Eye (tissue), 1 donor: ENCODE measurements at places on chromosomes 4 and X.

DNA sequence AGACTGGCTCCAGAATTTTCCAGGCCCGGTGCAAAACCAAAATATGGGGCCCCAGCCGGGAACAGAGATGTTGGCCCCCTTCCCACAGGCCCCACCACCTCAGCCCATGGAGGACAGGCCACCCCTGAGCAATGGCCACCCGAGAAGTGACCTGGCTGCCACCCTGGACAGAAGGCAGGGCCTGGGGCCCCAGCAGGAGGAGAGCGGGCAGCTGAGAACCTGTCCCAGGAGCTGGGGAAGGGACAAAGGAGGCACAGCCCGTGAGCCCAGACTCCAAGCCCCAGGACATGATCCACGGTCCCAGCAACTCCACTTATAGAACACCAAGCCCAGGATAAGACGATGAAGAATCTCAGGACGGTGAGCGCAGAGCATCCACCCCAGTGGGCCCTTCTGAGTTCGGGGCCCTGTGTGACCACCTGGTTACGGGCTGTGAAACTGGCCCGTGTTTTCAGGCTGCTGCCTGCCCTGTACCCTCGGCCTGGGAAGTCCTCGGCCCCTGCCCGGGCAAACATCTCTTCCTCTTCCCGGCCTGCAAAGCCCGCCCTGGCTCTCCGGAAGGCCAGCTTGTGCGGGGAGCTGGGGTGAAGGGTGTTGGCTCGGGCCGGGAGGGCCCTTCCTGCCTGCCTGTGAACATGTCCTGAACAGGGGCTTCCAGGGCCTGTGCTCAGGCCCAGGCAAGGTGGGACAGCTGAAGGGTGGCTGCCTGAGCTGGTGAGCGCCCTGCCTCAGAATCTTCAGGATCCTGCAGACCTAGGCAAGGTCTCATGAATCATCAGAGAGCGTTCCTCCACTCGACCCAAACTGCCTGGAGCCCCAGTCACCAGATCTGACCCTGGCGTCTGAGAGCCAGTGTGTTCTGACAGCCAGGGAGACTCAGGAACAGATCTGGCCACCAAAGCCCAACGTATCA lies 47.0 kb upstream of the MAN2B2 start:
- no peak for DNase-seq

GRCh38 chrX:68832101-68832416 lies 3.2 kb downstream of the EFNB1 start:
- no peak for DNase-seq

GRCh38 chr4:54065282-54066087 lies 1.1 kb upstream of the CHIC2 start:
- DNase-seq = no peak

DNA sequence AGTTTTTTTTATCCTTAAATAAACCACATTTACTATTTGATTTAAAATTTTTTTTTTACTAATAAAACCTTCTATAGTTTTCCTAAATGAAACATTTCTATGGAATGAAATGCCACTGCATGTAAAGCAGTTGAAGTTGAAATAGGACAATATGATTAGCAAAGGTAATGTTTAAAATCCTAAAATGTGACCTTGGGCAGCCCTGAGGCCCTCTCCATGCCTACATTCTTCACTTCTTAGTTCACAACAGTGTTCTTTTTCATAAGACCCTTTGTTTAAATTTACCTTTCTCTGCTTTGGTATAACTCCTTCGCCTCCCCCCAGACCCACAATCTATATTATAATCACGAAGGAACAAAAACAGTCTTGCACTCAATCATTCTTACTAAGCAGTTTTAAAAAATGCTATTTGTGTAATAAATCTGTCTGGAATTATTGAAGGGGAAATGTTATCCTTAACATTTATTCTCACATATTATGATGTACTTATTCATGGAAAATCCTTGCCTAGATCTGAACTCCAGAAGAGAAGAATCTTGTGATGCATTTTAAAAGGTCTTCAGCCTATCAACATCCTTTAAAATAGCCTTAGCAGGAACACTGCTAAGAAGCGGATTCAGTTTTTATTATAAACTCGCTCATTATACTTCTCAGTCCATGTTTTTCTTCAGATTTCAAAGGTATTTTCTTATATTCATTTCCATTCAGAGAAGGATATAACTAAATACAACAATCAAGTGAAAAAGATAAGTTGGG lies 124.6 kb upstream of the NAP1L5 start:
- no peak for DNase-seq

- no peak for DNase-seq
Observed at GRCh38 chrX:10397349-10397748, 223.0 kb downstream of the MID1 start.

GRCh38 chr4:87423317-87424098 lies 1.1 kb downstream of the NUDT9 start:
- peak; percentile 35 for DNase-seq

DNA sequence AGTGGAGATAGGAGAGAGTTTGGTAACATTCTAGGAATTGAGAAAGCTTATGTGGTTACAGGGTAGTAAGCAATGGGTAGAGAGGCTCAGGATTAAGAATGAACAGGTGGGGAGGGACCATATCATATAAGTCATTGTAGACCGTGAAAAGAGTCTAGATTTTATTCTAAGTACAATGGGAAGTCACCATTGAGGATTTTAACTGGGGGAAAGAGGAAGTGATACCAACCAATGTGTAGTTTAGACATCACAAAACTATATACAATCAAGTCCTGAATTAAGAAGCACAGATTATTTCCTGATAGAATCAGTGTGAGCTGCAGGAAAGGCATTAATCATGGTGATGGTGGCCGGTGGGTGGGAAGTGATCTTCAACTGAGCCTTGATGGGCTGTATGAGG lies 178.3 kb upstream of the ZIC3 start:
- no peak for DNase-seq

DNA sequence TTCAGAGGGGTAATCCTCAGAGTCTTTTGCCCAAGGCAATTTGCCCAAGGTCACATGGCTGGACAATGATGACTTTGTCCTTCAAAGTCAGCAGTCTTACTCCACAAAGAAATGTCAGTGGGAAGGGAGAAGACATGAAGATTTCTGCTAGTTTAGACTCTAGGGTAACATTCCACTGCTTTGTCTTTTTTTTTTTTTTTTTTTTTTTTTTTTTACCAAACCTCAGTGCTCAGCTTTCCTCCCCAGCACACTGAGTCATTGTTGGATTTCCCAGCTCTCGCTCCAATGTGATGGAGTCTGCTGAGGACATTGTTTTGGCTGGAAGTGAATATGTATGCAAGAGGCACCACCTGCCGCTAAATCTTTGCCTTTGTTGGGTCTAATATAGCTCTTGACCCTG lies 7.2 kb upstream of the C1QTNF7 start:
- DNase-seq = no peak
